Vagina (tissue), 2 donors: ENCODE measurements at places on chromosomes 7 and 10. TPM values are rescaled to one million over a fixed set of nuclear protein-coding genes. Genes with fewer than 3 reads are reported as not detected.

- no peak for DNase-seq
These were observed 2.6 kb upstream of the SAMD8 start for GRCh38 chr10:75108684-75109458.

DNA sequence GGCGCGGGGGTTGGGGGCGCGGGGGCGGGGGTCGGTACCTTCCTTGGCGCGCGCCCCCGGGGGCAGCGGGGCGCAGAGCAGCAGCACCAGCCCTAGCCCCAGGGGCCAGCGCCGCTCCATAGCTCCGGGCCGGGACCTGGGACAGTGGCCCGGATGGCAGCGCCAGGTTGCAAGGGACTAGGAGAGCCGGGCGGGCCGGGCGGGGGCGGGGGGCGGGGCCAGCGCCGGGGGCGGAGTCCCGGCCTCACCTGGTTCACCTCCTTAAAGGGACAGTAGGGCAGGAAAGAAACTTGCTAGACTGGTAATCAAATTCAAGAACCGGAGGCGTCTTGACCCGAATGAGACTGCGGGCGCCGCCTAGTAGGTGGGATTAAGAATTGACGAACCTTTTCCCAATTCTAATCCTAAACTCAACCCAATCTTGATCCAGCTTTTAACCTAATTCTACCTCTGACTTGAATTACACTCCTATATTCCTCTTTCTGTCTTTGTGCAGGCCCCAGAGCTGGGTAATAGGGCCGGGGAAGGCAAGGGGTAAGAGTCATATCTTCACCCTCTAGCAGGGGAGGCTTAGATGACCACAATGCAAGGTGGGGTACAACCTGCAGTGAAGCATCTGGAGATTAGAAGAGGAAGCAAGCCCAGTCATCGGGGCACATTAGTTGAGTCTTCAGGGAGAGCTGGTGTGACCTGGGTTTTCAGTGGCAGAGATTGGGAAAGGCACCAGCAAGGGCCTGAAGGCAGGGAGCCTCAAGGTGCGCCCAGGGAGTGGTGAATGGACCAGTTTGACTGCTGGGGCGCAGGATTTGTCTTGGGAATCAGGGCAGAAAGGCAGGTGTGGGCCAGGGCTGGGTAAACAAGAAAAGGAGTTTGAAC lies at the start of gene EPHA1:
TSS of gene EPHA1 (minus strand) at position 171 of the 876 bp plus-strand sequence. CDS start at position 120, 51 bp downstream.
- DNase-seq = no peak

GRCh38 chr7:4138866-4139265 lies 543.2 kb upstream of the FOXK1 start:
- no peak for DNase-seq

AZGP1 gene
- 2.7 TPM for total RNA-seq

PPP1R17 gene
- not detected for total RNA-seq

ANKRD22 gene
- 4.4 TPM for total RNA-seq

- DNase-seq = no peak
These were observed 12.9 kb upstream of the ITGB1 start for GRCh38 chr10:32970910-32971309.

GRCh38 chr7:10412422-10413019 lies 561.2 kb upstream of the PHF14 start:
- DNase-seq = no peak

DNA sequence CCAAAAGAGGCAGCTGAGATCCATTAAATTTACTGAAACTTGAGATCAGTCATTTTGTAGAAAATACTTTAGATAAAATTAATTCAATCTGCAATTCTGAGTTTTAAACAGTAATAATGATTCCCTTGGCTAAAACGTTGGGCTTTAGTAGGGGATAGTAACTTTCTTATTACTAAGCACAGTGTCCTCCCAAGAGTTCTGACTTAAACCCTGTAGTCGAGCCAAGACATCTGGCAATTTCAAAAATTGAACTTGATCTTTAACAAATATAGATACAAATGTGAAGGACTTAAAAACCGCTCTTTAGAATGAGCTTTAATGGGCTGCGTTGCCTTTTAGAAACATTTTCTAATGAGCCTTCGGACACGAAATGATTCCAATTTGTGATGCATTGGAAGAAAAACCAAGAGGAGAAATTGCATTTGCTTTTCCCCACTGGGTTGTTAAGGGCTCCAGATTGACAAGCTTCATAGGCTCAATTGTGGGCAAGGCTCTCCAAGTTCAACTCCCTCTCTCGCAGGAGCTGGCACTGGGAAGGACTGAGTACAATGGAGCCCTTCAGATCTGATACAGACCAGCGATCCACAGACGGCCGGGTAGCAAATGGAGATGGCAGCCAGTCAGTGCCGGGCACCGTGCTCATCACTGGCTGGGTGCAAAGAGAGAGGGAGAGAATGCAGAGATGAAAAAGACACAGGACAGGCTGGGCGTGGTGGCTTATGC lies 921.3 kb upstream of the AUTS2 start:
- DNase-seq = no peak

EVX1 gene
- 2.5 TPM for total RNA-seq

INHBA gene
- 2.2 TPM for total RNA-seq

DNA sequence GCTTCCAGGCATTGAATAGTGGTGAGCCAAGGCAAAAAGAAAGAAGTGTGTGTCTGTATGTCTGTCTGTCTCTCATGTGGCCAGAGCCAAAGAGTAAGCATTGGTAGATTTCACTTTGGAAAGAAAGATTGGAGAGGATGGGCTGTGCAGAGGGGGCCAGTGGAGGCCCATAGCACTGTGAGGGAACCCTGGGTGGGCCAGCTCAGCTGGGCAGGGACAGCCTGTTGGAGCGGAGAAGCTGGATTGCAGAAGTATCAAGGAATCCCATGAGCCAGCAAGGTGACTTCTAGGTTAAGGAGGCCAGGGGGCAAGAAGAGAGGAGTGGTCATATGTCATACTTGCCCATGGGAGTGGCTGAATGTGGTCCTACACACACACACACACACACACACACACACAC lies 1.5 kb upstream of the GRID1 start:
- DNase-seq = no peak

KCNH2 gene
- 6.4 TPM for total RNA-seq

- no peak for DNase-seq
These were observed 102.1 kb upstream of the MDFIC start for GRCh38 chr7:114819616-114820362.

CLDN12 gene
- total RNA-seq = 21.4 TPM

GRCh38 chr10:29243750-29244149 lies 45.1 kb upstream of the LYZL1 start:
- no peak for DNase-seq

SCIN gene
- total RNA-seq = 0.74 TPM

PON1 gene
- not detected for total RNA-seq

- DNase-seq = no peak
These were observed 108.8 kb downstream of the MKX start for GRCh38 chr10:27636816-27637215.

DNA sequence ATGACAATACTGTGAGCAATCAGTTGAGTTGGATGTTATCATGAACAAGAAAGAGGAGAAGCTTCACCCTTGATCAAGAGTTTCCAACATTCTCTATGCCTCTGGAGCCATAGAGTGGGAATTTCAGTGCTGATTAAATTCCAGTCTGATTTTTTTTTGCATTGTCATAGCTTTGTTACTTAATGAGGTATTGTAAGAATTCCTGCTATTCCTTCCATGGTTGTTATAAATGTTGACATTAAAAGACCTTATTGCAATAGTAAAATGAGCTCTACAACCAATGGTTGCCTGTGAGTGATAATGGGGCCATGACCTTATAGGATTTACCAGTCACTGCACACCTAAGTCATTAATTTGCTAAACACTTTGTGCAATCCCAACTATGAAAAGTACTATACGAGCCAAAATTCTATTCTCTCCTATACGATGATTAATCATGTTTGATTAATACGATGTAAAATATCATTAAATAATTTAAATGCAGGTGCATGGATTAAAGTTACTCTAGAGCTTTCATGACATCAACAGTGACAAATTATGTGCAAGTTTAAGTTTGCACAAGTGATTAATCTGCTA lies 353.2 kb upstream of the KLF6 start:
- DNase-seq = no peak

GRCh38 chr10:129020651-129021330 lies 446.2 kb upstream of the MGMT start:
- no peak for DNase-seq

DNA sequence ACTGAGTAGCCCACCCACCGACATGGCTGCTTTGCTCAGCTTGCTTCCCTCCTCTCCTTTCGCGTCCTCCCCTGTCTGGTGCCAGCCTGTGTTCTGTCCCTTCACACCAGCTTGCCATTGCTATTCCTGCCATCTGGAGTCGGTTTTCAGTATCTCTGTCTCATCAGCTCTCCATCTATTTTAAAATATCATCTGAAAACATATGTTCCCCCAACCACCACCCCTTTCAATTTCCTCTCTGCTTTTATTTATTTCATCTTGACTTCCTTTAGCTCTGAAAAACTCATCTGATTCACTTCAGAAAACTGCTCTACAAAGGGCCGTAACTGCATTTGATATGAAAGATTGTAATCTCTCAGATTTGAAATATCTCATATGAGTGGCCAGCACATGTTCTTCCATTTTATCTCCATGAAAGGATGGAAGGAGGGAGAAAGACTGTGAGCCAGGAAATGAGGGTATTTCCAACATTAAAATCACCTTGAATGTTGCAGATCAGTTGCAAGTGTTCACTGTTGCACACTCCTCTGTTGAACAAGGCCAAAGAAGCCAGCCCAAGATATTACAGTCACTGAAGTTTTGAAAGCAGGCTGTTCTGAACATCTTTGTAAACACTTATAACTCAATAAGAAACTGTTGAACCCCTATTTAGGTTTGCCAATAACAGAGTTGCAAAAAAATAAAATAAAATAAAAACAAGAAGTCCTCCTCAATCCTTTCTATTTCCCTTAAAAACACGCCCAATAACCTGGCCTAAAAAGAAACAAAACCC lies 202.4 kb upstream of the NEBL start:
- DNase-seq = no peak

GRCh38 chr7:100575206-100575631 lies 1.5 kb upstream of the SAP25 start:
- DNase-seq = no peak

- DNase-seq = no peak
These were observed 66.6 kb downstream of the PRKCQ start for GRCh38 chr10:6513476-6513875.

GRCh38 chr7:16436306-16436705 lies 15.0 kb upstream of the CRPPA start:
- DNase-seq = no peak

GRCh38 chr7:44697136-44698045 lies 51.3 kb upstream of the ZMIZ2 start:
- no peak for DNase-seq

GRCh38 chr10:11522821-11523245 lies 88.6 kb downstream of the USP6NL start:
- no peak for DNase-seq

NKX2-3 gene
- total RNA-seq = not detected

- no peak for DNase-seq
These were observed 38.4 kb upstream of the IKZF1 start for GRCh38 chr7:50265968-50266634.

PTPN20 gene
- total RNA-seq = 1.5 TPM

GRCh38 chr7:155893664-155894063 lies 81.4 kb upstream of the SHH start:
- DNase-seq = no peak

CAMK1D gene
- total RNA-seq = 12.8 TPM

SUGCT gene
- 2.2 TPM for total RNA-seq

HNRNPF gene
- total RNA-seq = 150 TPM

NUTM2B gene
- 0.25 TPM for total RNA-seq

GRCh38 chr10:20874261-20874660 lies 22.9 kb downstream of the NEBL start:
- no peak for DNase-seq

GRCh38 chr7:112946350-112946749 lies 140.3 kb downstream of the GPR85 start:
- DNase-seq = no peak

GRCh38 chr7:116095396-116095795 lies 64.8 kb upstream of the TFEC start:
- no peak for DNase-seq

DNA sequence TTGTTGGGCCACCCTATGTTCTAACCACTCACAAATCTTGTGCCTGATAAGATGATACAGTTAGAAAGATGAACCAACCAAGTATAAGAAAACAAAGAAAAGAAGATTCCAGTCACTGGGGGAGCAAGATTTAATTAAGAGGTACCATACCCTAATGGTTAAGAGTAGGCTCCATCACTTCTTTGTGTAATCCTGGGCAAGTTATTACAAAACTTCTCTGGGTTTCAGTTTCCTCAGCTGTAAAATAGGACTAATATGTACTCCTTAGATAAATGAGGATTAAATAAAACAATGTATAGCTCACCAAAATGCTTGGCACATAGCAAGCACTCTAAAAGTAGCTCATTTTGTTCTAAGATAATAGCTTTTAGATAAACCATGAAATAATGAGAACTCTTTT lies 58.5 kb downstream of the ATAD1 start:
- DNase-seq = no peak

SAP25 gene
- total RNA-seq = 2.9 TPM

AGR3 gene
- not detected for total RNA-seq

- no peak for DNase-seq
These were observed 190.9 kb downstream of the RNLS start for GRCh38 chr10:88392222-88392621.

GRCh38 chr10:31586723-31587638 lies 268.0 kb downstream of the ZEB1 start:
- no peak for DNase-seq

RTKN2 gene
- total RNA-seq = 2.5 TPM
